ENCODE measurements at places on chromosomes 11 and 22. TPM values are rescaled to one million over a fixed set of nuclear protein-coding genes. Genes with fewer than 3 reads are reported as not detected.
A peak's percentile ranks its signal among the peaks of the same experiment; 100 is the strongest.

GRIA4 gene
- total RNA-seq = not detected

OR52A1 gene
- total RNA-seq = not detected

ASCL2 gene
- 2.9 TPM for total RNA-seq

- DNase-seq = peak; percentile 18
Observed at GRCh38 chr11:126186708-126187529, 24.5 kb downstream of the RPUSD4 start.

GRCh38 chr11:35491231-35491871 is 34.1 kb downstream of the PAMR1 start:
- no peak for DNase-seq

DNA sequence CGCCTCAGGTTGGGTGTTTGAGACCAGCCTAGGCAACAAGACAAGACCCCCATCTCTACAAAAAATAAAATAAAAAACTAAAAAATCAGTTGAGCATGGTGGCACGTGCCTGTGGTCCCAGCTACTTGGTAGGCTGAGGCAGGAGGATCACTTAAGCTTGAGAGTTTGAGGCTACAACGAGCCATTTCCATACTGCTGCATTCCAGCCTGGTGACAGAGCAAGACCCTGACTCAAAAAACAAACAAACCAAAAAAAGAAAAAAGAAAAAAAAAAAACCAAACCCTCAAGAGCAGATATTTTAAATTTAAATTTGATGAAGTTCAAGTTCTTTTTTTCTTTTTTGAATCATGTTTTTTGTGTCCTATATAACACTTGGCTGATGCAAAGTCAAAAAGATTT is 7.2 kb upstream of the CCDC83 start:
- DNase-seq = no peak

DNA sequence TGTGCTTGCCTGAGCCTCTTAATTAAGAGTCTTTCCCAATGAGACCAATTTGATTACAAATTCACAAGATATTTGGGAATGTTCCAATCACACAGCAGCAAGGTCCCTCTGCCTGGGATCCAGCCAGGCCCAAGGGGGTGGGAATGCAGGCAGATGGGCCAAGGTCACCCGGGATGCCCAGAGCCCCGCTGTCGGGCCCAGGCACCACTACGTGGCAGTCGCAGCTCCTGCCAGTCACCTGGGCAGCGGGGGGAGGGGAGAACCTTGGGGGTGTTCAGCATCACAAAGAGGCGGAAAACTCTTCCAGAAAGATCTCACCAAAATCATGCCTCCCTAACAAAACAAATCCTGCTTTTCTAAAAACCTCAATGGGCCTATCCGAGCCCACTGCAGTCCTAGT is 30.9 kb downstream of the PPM1F start:
- no peak for DNase-seq
